Femur (tissue), 1 donor: ENCODE measurements at places on chromosomes 2 and 18.
A peak's percentile ranks its signal among the peaks of the same experiment; 100 is the strongest.

- no peak for DNase-seq
These were observed 509.9 kb upstream of the VRK2 start for GRCh38 chr2:57536535-57537231.

- no peak for DNase-seq
These were observed 222.3 kb downstream of the ZBTB7C start for GRCh38 chr18:48186861-48187260.

GRCh38 chr2:156537141-156537540 lies 101.0 kb downstream of the GPD2 start:
- DNase-seq, result no peak

- no peak for DNase-seq
These were observed 98.1 kb downstream of the SOS1 start for GRCh38 chr2:39022642-39023235.

DNA sequence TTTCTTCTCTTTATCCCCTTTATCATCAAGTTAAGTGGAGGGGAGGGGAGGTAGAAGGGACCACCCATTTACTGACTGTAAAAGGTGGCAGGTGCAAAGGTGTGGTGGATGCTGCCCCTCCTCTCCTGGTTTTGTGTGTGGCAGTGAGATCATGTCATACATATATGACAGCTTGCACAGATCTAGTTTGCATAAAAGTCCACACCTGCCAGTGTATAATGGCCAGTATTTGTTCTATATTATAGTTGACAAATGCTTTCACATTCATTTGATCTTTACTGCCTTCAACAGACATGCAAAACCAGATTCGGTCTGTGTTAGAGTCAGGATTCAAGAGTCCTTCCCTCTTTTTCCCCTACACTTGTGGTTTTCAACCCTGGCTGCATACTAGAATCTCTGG lies 55.1 kb downstream of the TGFA start:
- no peak for DNase-seq

- DNase-seq, result no peak
These were observed 11.2 kb downstream of the ATP8B1 start for GRCh38 chr18:57791911-57792310.

DNA sequence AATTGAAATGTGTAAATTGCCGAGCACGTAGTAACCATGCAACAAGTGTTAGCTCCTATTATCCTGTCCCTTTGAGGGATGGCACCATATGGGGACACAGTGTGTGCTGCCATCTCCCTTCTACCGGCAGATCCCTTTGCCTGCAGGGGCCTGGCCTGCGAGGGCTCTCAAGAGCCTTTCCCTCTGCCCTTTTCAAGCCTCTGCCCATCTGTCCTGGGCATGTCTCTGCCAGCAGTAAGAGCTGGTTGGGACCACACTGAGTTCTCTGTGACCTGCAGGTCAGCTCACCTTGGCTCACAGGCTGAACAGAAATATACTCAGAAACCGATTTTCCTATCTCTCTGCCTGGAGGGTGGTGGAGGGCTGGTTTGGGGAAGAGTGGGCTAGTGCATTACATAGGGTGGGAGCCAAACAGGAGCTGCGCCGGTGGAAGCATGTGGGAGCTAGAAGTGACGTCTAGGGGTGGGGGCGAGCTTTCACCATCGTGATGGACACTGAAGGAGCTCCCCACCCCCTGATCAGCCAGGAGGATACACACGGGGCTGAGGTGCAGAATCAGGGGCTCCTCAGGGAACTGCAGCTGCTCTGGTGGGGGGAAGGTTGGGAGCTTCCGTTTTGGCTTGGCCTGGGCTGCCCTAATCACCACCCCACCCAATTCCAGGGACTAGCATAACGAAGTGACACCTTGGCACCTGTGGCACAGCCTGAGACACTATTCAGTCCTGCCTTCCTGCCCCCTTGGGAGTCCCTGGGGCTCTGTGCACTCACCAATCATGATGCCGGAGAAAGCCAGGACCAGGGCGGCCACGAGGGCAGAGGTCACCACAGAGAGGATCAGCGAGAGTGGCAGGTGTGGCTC lies 109.7 kb downstream of the CLIP4 start:
- DNase-seq, result no peak

- no peak for DNase-seq
These were observed 351.7 kb upstream of the DCC start for GRCh38 chr18:51988277-51988676.

GRCh38 chr2:42036413-42036812 lies 11.4 kb upstream of the PKDCC start:
- DNase-seq, result no peak

GRCh38 chr2:189409647-189410046 lies 31.6 kb upstream of the WDR75 start:
- DNase-seq, result no peak

DNA sequence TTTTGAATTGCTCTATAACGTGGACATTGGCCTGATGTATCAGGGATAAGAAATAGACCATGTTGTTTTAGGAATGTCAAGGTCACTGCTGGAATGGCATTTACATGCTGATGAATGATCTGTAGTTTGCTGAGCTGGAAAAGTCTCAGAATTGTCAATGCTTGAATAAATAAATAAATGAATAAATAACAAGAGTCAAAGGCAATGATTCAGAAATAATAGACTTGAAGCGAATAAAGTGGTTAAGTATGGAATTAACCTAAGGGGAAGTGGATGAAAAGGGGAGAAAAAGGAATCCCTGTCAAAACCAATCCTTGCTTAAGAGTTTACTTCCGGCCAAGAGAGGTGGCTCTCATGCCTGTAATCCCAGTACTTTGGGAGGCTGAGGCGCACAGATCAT lies 1620.0 kb downstream of the SUCLG1 start:
- DNase-seq, result no peak

DNA sequence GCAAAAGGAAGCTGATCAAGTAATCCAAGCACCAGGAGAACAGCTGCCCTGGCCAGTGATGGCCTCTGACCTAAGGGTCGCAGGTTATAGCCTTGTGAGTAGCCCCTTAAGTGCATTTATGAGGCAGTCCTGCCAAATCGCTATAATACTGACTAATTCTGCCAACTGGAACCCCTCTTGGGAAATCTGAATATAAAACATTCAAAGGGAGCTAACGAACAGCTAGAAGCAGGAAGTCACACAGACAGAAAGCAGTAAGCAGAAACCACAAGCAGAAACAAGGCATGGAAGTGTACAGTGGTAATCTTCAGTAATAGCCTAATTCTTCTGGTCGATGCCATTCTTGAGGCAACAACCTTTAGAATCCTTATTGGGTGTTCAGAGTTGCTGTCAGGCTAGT lies 521.3 kb downstream of the METTL4 start:
- DNase-seq, result no peak

DNA sequence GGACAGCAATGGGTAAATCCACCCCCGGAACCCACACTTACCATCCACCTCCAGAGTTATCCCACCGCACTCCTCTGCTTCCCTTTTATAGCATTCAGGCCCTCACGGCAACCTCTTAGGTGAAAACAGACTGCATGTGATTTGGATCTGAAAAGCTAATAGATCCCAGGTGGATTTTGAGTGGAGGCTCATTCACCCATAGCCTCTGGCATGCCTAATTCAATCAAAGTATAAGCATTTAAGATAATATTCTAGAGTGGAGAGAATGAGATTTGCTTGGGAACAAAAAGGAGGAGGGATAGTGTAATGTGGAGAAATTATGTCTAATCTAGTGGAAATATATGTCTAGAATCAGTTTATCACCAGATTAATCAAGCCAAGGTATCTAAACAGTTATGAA lies 17.1 kb downstream of the SLC14A1 start:
- DNase-seq, result no peak

DNA sequence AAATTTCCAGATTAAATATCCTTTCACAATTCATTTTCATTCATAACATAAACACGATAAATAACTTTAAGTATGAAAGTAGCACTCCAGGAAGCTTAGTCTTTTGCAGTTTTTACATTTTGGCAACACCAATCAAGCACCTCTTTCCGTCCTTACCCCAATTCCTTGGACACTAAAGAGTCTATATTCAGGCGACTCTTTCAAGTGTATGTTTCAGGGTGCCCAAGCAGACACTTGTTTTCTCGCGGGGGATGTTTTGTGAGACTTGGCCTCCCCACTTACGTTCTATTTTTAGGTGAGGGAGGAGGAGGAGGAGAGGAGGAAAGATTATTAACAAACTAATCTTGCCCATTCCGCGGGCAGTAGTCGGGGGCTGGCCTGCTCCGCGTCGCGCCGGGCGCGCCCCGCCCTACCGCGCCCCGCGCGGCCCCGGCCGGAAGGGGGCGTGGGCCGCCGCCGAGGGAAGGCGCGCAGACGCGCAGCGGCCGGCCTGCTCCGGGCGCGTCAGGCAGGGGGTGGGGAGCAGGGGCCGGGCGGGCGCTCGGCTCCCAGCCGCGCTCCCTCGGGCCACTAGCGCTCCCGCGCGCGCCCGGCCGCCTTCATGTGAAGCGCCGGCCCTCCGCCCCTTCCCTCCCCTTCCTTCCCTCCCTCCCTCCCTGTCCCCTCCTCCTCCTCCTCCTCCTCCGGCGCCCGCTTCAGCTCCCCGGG lies at the start of gene ITPRID2:
TSS of gene ITPRID2 (plus strand) at position 473 of the 708 bp plus-strand sequence. CDS start 337 bp downstream, outside the sequence.
- peak; percentile 89 for DNase-seq

GRCh38 chr2:172655091-172655837 lies 80.4 kb upstream of the RAPGEF4 start:
- no peak for DNase-seq

GRCh38 chr18:63207835-63208234 lies 111.7 kb downstream of the BCL2 start:
- DNase-seq, result no peak

GRCh38 chr2:38690499-38691420 lies 24.8 kb downstream of the GALM start:
- DNase-seq, result no peak

GRCh38 chr2:136136931-136137330 lies 19.0 kb upstream of the CXCR4 start:
- DNase-seq, result no peak

DNA sequence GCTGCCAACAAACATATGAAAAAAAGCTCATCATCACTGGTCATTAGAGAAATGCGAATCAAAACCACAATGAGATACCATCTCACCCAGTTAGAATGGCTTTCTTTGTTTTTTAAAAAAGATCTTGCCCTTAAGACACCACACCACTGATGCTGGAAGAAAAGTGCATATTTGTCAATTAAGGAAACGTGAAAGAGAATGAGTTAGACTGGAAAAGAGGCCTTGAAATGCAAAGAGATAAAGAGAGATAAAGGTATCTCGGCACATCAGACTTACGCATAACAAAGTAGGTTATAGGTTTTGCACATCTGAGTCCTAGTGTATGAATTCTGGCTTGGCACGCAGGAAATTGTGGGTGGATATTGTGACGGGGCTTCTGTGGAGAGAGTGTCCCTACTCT lies 149.5 kb downstream of the MTX2 start:
- DNase-seq, result no peak

DNA sequence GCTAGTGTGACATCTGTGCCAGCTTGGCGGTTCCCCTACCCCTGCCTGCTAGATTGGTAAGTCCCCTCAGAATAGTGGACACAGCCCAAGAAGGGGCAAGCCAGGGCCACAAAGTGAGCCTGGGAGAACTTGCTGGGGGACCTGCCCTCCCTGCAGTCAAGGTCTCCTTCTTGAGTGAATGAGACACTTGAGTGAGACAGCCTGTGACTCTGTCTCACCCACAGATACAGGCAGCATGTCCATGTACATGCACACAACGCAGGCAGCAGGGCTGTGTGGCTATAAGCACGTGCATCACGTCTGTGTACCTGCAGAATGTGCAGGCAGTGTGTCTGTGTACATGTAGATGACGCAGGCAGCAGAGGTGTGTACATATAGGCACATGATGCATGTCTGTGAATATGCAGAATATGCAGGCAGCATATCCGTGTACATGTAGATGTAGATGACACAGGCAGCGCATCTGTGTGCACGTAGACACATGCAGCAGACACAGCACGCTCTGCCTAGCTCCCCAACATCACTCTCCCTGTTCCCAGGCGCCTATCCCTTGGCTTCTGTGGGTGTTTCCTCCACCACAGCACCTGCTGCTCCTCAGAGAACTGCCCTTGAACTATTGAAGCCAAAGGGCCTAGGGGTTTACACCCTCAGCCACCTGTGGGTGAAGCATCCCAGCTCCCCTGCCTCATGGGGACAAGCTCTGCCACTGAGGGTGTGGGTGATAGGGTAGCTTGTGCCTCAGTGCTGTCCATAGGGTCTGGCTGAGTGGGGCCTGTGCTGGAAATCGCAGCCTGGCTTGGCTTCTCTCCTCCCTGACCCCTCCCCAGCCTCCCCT lies 147.2 kb upstream of the TWIST2 start:
- DNase-seq, result no peak

GRCh38 chr18:58541146-58541788 lies 87.6 kb downstream of the ALPK2 start:
- DNase-seq, result no peak

GRCh38 chr2:31353179-31353578 lies 61.4 kb downstream of the XDH start:
- DNase-seq, result no peak

DNA sequence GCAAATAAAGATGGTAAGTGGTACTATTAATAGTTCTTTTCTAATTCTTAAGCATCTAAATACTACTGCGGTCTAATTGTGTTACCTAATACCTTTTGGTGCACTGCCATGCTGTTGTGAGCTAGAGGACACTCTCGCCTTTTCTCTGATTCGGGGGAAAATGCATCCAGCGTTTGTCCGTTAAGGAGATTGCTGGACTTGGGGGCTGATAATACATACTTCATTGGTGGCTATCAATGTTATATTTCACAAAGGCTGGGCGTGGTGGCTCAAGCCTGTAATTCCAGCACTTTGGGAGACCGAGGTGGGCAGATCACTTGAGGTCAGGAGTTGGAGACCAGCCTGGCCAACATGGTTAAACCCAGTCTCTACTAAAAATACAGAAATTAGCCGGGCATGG lies 141.7 kb upstream of the TWIST2 start:
- no peak for DNase-seq

- no peak for DNase-seq
These were observed 1132.8 kb downstream of the LRP1B start for GRCh38 chr2:140998017-140998416.

GRCh38 chr2:196245378-196246140 lies 74.2 kb upstream of the STK17B start:
- no peak for DNase-seq

- no peak for DNase-seq
These were observed 95.5 kb downstream of the THNSL2 start for GRCh38 chr2:88265352-88266303.

DNA sequence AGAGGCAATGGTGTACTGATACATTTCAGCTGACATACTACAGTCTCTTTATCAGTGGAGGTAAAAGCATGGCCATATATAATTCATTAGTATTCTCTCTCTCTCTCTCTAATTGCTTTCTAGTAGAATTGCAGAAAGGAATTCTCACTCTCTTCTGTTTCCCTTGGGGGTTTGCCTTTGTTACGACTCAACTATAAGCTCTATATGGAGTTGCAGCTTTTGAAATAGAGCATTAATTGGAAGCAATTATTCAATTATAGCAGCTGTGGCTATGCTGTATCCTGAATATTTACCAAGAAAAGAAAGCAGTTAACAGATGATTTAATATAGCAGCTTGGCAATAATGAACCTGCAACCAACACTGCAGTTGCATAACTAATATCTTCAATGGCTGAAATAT lies 132.7 kb upstream of the STON1 start:
- DNase-seq, result no peak

GRCh38 chr18:55139836-55140235 lies 180.6 kb upstream of the CCDC68 start:
- no peak for DNase-seq

- no peak for DNase-seq
These were observed 492.7 kb downstream of the PIK3C3 start for GRCh38 chr18:42447688-42448087.

- no peak for DNase-seq
These were observed 45.1 kb downstream of the SLC9A2 start for GRCh38 chr2:102664471-102664909.

GRCh38 chr2:98734162-98734561 lies 3.2 kb upstream of the MGAT4A start:
- DNase-seq, result no peak
